IMR-90 (cell line): ENCODE measurements at places on chromosomes 7 and 10. TPM values are rescaled to one million over a fixed set of nuclear protein-coding genes. Genes with fewer than 3 reads are reported as not detected.

GPER1 gene
- total RNA-seq: 2.0 and 2.2 TPM in 2 replicates

TMEM236 gene
- total RNA-seq: not detected in 2 replicates

TWIST1 gene
- 5.4 and 18.6 TPM in 2 replicates for total RNA-seq

KLF14 gene
- total RNA-seq: not detected in 2 replicates

CH25H gene
- total RNA-seq: 0.18 TPM in 1 of 2 replicates, not detected in the other

CHN2 gene
- not detected in 2 replicates for total RNA-seq

DNA sequence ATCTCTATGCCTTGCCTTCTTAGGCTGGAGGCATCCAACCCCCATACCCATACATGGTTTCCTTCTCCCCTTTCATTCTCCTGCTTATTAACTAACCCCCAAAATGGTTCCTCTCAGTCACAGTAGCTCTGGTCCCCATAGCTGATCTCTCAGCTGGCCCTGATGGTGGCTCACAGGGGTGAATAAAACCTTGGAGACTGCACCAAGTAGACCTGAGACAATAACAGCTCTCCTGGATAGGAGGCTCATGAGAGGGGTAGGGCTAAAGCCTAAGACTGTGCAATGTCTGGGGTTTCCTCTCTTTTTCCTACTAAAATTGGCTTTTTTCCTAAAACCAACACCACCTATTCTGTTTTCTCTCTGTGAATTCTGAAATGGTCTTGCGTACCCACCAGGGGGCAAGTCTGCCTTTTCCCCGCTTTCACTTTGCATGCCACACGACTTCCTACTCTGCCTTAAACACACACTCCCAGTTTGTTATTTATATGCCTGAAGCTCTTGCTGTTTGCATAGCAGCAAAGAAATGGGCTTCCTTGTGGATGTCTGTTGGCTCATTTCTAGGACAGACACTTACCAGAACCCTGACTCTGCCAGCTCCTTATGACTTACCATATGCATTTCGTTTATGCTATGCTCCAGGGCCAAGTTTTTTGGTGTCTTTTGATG lies 18.4 kb upstream of the PON1 start:
- H3K27ac ChIP-seq: no peak overlapping the region
- H3K4me3 ChIP-seq: no peak overlapping the region
- no peak for DNase-seq
- H3K27me3 ChIP-seq: no peaks in the 10 kb centered on the region
- H3K4me1 ChIP-seq: no peaks in the 10 kb centered on the region
- no peaks in the 10 kb centered on the region for H3K36me3 ChIP-seq

DNA sequence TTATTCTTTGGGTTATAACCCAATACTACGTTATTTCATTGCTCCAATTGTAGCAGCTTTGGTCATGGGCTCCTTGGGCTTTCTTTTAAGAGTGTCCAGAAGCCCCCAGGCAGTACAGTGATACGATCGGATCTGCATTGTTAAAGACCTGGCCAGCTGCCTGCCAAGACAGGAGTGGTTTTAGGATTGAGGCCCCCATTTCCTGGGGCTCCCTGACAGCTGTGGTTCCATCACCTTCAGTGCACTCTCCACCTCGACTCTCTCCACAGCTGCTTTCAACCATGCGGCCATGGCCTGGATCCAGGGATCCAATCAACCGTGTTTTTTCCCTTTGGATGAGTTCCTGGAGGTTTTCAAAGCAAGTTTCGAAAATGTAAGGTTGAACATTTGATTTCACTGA lies 123.4 kb upstream of the BTBD16 start:
- DNase-seq: no peak
- H3K4me1 ChIP-seq: peaks cover 11% of the 10 kb centered on the region
- no peaks in the 10 kb centered on the region for H3K36me3 ChIP-seq
- no peaks in the 10 kb centered on the region for H3K27me3 ChIP-seq
- H3K27ac ChIP-seq: no peak overlapping the region
- H3K4me3 ChIP-seq: no peak overlapping the region

GRCh38 chr7:33832271-33832721 lies 73.0 kb upstream of the BMPER start:
- H3K4me1 ChIP-seq: no peaks in the 10 kb centered on the region
- H3K27me3 ChIP-seq: peaks cover 26% of the 10 kb centered on the region
- no peaks in the 10 kb centered on the region for H3K36me3 ChIP-seq
- no peak for DNase-seq
- no peak overlapping the region for H3K27ac ChIP-seq

DNA sequence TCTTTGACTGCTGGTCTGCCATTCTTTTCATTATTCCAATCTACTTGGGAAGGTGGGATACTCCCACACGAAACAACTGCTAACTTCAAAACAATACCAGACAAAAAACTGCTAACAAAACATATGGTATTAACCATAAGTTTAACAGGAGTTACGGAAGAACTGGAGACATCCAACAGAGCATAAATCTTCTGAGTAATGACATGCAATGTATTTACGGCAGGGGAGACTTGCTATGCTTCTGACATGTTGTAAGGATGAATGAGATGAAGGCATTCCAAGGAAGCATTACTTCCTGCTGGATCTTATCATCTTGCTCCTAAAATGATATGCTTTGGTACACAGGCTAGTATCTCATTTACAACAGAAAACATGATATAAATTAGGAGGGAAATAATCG lies 85.8 kb downstream of the ZNF92 start:
- no peaks in the 10 kb centered on the region for H3K36me3 ChIP-seq
- DNase-seq: no peak
- H3K27me3 ChIP-seq: no peaks in the 10 kb centered on the region
- H3K27ac ChIP-seq: no peak overlapping the region

- DNase-seq: no peak
- H3K27ac ChIP-seq: no peak overlapping the region
- H3K4me1 ChIP-seq: no peaks in the 10 kb centered on the region
- H3K36me3 ChIP-seq: no peaks in the 10 kb centered on the region
- no peak overlapping the region for H3K4me3 ChIP-seq
Measured at GRCh38 chr10:126872768-126873167, 32.5 kb upstream of the DOCK1 start.

GRCh38 chr7:16562456-16563220 lies 36.0 kb downstream of the LRRC72 start:
- H3K4me1 ChIP-seq: no peaks in the 10 kb centered on the region
- H3K27ac ChIP-seq: no peak overlapping the region
- no peak for DNase-seq
- H3K4me3 ChIP-seq: no peak overlapping the region

DNA sequence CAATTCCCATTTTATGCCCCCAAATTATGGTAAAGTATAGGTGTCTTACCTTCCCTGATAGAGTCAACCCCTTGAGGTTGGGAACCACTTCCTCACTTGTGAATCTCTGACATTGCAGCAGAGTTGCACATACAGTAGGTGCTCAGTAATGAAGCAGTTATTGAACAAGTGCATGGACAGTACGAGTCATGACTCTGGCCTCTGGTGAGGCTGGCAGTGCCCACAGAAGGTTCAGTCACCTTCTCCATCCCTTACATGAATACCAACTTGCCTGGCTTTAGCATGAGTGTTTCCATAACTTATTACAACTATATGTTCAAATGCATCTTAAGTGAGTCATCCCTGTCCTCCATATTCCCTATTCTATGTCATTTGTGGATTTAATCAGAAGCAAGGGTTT lies 340.0 kb downstream of the ELMO1 start:
- H3K27ac ChIP-seq: peak overlapping the region; percentile 55; the same call in 1 of the 2 replicates
- no peaks in the 10 kb centered on the region for H3K36me3 ChIP-seq
- no peak overlapping the region for H3K4me3 ChIP-seq
- no peaks in the 10 kb centered on the region for H3K27me3 ChIP-seq

DNA sequence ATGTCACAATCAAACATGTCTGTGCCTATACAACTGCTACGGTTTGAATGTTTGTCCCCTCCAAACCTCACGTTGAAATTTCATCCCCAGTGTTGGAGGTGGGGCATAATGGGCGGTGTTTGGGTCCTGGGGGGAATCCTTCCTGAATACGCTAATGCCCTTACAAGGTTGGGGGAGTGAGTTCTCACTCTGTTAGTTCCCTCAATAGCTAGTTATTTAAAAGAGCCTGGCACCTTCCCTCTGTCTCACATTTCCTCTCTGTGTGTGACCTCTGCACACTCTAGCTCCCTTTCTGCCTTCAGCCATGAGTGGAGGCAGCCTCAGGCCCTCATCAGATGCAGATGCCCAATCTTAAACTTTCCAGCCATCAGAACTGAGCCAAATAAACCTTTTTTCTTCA lies 129.5 kb downstream of the GRM8 start:
- H3K36me3 ChIP-seq: no peaks in the 10 kb centered on the region
- H3K27ac ChIP-seq: no peak overlapping the region
- no peaks in the 10 kb centered on the region for H3K4me1 ChIP-seq
- H3K27me3 ChIP-seq: no peaks in the 10 kb centered on the region

- no peaks in the 10 kb centered on the region for H3K4me1 ChIP-seq
- H3K27me3 ChIP-seq: no peaks in the 10 kb centered on the region
- H3K36me3 ChIP-seq: no peaks in the 10 kb centered on the region
- no peak overlapping the region for H3K27ac ChIP-seq
- DNase-seq: no peak
- H3K4me3 ChIP-seq: no peak overlapping the region
Measured at GRCh38 chr7:107007892-107008287, 36.6 kb upstream of the PRKAR2B start.

GRCh38 chr7:137601642-137602041 lies 245.1 kb downstream of the DGKI start:
- H3K4me1 ChIP-seq: no peaks in the 10 kb centered on the region
- no peaks in the 10 kb centered on the region for H3K36me3 ChIP-seq
- DNase-seq: no peak
- no peaks in the 10 kb centered on the region for H3K27me3 ChIP-seq

GRCh38 chr10:24973163-24973562 lies 20.8 kb upstream of the PRTFDC1 start:
- H3K4me3 ChIP-seq: no peak overlapping the region
- no peak overlapping the region for H3K27ac ChIP-seq
- no peaks in the 10 kb centered on the region for H3K36me3 ChIP-seq
- peaks cover 4% of the 10 kb centered on the region; the same call in 1 of the 2 replicates for H3K4me1 ChIP-seq
- no peaks in the 10 kb centered on the region for H3K27me3 ChIP-seq
- DNase-seq: no peak

GRCh38 chr7:3318874-3319273 lies 17.8 kb downstream of the SDK1 start:
- no peaks in the 10 kb centered on the region; the same call in 1 of the 2 replicates for H3K36me3 ChIP-seq
- no peak overlapping the region for H3K4me3 ChIP-seq
- H3K27me3 ChIP-seq: no peaks in the 10 kb centered on the region
- no peak overlapping the region for H3K27ac ChIP-seq
- H3K4me1 ChIP-seq: no peaks in the 10 kb centered on the region
- DNase-seq: no peak

DNA sequence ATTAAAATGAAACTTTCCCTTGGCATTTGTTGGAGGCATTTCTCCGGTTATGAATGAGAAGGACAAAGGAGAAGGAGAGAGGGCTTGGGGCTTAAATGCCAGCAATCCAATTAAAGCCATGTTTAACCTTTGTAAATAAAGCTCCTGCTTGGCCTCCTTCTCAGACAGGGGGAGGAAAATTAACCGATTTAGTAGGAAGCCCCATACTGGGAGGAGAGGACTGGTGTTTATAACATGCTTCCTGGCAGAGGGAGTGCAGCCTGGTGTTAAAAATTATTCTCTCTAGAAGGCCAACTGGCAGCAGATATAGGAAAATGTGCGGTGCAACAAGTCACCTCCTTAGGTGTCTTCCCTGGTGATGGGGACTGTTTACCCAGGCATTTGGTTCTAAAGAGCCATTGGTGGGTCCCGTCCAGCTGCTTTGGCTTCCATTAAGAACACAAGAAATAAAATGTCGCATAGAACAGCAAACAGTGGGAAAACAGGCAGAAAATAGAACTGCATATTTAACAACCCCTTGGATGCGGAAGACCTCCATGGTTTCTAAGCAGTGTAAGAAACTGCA lies 846.5 kb downstream of the TYW1 start:
- no peaks in the 10 kb centered on the region for H3K27me3 ChIP-seq
- no peak for DNase-seq
- H3K27ac ChIP-seq: no peak overlapping the region

DNA sequence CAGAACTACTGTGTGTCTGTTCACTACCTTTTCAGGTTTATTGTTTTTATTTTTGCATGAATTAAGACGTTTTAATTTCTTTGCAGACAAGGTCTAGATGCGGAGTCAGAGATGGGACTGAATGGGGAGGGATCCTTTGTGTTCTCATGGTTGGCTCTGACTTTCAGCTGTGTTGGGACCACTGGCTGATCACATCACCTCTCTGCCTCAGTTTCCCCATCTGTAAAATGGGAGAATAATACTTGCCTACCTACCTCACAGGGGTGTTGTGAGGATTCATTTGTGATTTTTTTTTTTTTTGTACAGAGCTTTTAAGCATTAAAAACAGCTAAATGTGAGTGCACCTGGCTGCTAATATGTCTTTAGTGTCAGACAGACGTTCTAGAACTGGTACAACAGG lies 34.4 kb downstream of the PRF1 start:
- H3K27ac ChIP-seq: no peak overlapping the region
- no peak overlapping the region for H3K4me3 ChIP-seq
- H3K4me1 ChIP-seq: no peaks in the 10 kb centered on the region
- DNase-seq: no peak
- peaks cover 24% of the 10 kb centered on the region for H3K27me3 ChIP-seq

DNA sequence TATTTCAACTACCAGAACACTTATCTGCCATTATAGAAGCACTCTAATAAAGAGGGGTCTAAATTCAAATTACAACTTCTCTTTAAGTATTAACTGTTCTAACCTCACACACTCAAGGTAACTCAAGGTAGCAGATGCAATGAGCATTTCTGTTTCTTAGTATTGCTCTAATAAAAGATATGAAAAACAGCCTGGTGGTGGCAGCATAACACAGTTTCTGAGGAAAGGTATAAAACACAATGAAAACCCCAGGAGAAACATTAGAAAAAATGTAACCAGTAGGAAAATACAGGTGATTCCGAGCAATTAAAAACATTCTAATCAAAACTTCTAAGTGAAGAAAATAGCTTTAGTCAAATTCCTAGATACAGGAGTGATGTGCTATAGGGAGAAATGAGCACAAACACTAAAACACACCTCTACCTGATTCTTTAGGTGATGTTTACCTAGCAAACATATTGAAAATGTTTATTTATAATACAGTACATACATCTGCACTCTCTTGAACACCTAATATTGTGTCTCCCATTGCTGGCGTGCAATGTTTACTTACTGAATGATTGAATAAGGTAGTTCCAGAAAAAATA lies 3.5 kb downstream of the MKRN1 start:
- H3K27me3 ChIP-seq: no peaks in the 10 kb centered on the region
- DNase-seq: peak; percentile 41
- H3K4me1 ChIP-seq: peaks cover 2% of the 10 kb centered on the region; the same call in 1 of the 2 replicates
- peaks cover 6% of the 10 kb centered on the region for H3K36me3 ChIP-seq
- no peak overlapping the region for H3K27ac ChIP-seq
- no peak overlapping the region for H3K4me3 ChIP-seq
